ENCODE measurements at places on chromosomes 7 and 10. TPM values are rescaled to one million over a fixed set of nuclear protein-coding genes. Genes with fewer than 3 reads are reported as not detected.

Gene GPNMB
- total RNA-seq, result 382 TPM

Gene FAM25A
- not detected for total RNA-seq

- DNase-seq, result no peak
These were observed 32.6 kb upstream of the TECTB start for GRCh38 chr10:112250555-112250954.

GRCh38 chr7:118104812-118105441 is 79.0 kb upstream of the LSM8 start:
- peak; percentile 17 for DNase-seq

DNA sequence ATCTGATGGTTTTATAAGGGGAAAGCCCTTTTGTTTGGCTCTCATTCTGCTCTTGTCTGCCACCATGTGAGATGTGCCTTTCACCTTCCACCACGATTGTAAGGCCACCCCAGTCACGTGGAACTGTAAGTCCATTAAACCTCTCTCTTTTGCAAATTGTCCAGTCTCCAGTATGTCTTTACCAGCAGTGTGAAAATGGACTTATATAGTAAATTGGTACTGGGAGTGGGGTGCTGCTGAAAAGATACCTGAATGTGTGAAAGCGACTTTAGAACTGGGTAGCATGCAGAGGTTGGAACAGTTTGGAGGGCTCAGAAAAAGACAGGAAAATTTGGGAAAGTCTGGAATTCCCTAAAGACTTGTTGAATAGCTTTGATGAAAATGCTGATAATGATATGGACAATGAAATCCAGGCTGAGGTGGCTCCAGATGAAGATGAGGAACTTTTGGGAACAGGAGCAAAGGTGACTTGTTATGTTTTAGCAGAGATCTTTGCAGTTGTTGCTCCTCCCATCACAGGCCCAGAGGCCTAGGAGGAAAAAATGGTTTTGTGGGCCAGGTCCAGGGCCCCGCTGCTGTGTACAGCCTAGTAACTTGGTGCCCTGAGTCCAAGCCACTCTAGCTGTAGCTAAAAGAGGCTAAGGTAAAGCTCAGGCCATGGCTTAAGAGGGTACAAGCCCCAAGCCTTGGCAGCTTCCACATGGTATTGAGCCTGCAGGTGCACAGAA is 275.7 kb upstream of the NPSR1 start:
- no peak for DNase-seq

GRCh38 chr10:34474555-34475273 is 340.4 kb downstream of the PARD3 start:
- DNase-seq, result no peak

Gene PAOX
- 4.2 TPM for total RNA-seq

GRCh38 chr10:64379898-64380297 is 858.7 kb downstream of the REEP3 start:
- DNase-seq, result no peak
